Glutamatergic neuron (in vitro differentiated cells): ENCODE measurements at places on chromosomes 7 and 10.

- DNase-seq: no peak
Observed at GRCh38 chr10:52020702-52021101, 293.4 kb upstream of the DKK1 start.

DNA sequence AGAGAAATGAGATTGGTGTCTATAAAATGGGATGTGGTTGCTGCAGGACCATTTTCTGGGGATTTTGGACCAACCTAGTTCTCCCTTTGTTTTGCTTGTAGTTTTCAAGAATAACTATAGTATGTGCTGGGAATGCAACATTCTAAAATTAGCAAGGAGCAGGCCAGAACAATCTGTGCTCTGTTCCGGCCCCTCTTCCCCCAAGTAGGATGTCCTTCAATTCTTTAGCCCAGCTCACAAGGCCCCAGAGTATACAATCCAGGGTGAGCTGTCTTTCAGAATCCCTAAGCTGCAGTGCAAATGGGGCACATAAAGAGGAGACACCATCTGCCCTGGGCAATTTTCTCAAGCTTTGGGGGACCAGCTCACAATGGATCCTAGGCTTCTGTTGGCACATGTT lies 809.1 kb downstream of the TNS3 start:
- DNase-seq: no peak

DNA sequence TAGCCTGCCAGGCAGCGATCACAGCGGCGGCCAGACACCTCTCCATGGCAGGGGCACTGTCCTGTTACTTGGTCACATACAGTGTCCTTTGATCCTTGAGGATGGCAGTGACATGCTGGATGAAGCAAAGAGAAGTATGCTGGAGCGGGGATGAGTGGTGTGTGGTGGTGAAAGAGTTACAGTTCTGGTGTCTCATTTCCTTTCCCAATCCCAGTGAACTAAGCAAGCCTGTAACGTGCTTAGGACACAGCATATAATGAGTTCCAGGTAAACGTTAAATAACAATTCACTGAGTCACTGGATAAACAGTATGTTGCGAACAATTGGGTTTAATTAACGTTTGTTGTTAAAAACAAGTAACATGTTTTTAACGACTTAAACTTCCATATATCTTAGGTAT lies 63.5 kb upstream of the LAMB1 start:
- DNase-seq: no peak

DNA sequence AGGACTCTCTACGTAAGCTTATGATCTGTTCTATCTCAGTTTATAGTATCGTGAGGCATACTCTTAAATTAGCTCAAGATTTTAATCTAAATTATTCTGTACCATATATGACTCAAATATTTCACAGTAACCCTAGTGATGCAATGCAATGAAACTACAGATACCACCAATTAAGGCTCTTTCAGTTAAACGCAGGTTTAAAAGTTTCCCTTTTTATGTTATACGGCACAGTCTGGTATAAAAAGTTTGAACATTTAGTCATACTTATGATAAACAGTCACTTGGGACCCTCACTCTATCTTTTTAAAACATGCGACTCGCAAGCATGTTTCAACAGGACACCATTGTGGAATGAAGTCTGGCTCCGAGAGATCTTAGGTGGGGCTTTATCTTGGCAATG lies 107.2 kb downstream of the CDK6 start:
- DNase-seq: no peak

- no peak for DNase-seq
Observed at GRCh38 chr7:17940951-17941431, 697 bp upstream of the SNX13 start.

- DNase-seq: no peak
Observed at GRCh38 chr10:113967126-113967525, 76.5 kb upstream of the ADRB1 start.

DNA sequence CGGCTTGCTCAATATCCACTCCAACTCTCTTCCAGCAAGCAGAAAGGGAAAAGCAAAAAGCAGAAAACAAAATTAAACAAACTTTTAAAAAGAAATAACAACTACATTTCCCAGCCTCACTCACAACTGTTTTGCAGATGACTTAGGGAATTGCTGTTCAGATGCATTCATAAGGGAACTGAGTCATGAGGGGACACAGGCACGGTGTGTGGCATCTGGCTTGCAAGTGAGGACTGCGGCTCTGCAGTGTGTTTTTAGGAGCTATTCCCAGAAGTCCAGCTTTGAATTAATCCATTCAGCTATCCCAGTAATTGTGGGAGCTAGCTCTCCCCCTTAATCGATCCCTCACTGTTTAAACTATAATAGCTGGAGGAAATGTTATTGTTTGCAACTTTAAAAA lies 30.3 kb downstream of the PTN start:
- no peak for DNase-seq

DNA sequence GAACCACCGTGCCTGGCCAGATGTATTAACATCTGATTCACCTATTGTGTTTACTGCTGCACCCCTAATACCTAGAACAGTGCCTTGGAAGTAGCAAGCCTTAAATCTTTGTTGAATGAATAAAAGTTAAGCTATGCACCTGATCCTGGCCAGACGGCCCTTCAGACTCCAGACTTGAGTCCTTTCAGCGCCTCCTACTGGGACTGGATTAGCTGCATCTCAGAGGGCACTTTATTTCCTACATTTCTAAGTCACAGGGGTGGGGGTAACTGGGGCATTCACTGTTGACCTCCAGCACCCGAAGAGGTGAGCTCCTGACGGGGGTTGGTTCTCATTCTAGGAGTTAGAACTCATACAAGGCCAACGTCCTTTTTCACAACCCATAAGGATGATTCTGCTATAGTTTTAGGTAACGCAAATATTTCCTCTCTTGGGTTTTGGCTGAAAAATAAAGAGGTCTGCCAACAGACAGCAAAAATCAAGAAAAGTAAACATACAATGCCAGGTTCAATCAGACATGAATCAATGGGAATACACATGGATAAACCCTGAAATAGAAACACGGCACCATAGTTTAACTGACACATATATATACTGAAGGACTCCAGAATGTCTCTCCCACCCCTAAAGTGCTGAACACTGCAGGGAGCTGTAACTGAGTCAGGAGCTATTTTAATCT lies 48.0 kb upstream of the DLG5 start:
- DNase-seq: peak; percentile 27
